Endothelial cell of coronary artery (primary cell): ENCODE measurements at places on chromosomes 11 and 22. TPM values are rescaled to one million over a fixed set of nuclear protein-coding genes. Genes with fewer than 3 reads are reported as not detected.

The KIF18A gene
- 8.9 and 15.4 TPM in 2 replicates for total RNA-seq

The KRTAP5-9 gene
- total RNA-seq: not detected in 2 replicates

The THAP7 gene
- 14.3 and 15.6 TPM in 2 replicates for total RNA-seq

The MS4A7 gene
- not detected in 2 replicates for total RNA-seq

The OR8A1 gene
- total RNA-seq: not detected in 2 replicates

The ARHGEF17 gene
- 21.4 and 34.0 TPM in 2 replicates for total RNA-seq

The LYVE1 gene
- 0.19 and 0.54 TPM in 2 replicates for total RNA-seq

The L3MBTL2 gene
- 22.6 and 27.8 TPM in 2 replicates for total RNA-seq

The MPPED1 gene
- total RNA-seq: under 0.01 TPM in 1 of 2 replicates, not detected in the other

The ANO9 gene
- 0.09 TPM in 2 replicates for total RNA-seq

The NLRP14 gene
- total RNA-seq: 0.09 and 0.45 TPM in 2 replicates

The C11orf65 gene
- 0.09 and 0.38 TPM in 2 replicates for total RNA-seq

The RCOR2 gene
- 0.36 and 0.47 TPM in 2 replicates for total RNA-seq

The GPR83 gene
- 0.09 TPM in 1 of 2 replicates, not detected in the other for total RNA-seq

The OR52I2 gene
- not detected in 2 replicates for total RNA-seq

The TOM1 gene
- 18.6 and 20.6 TPM in 2 replicates for total RNA-seq

The SPON1 gene
- total RNA-seq: not detected in 2 replicates

The TESMIN gene
- total RNA-seq: 0.54 and 0.66 TPM in 2 replicates

The BTG4 gene
- not detected in 2 replicates for total RNA-seq

The IGLL1 gene
- total RNA-seq: not detected in 2 replicates

The DMC1 gene
- total RNA-seq: 0.94 and 1.6 TPM in 2 replicates

The MYOD1 gene
- total RNA-seq: not detected in 2 replicates

The MMP10 gene
- total RNA-seq: 3.2 and 11.1 TPM in 2 replicates

The VPREB1 gene
- total RNA-seq: not detected in 2 replicates

The OR8B2 gene
- not detected in 2 replicates for total RNA-seq

The TP53I11 gene
- 25.2 and 28.9 TPM in 2 replicates for total RNA-seq

The TMPRSS13 gene
- total RNA-seq: not detected in 2 replicates

The TBX1 gene
- total RNA-seq: 6.5 and 13.4 TPM in 2 replicates

The SMIM35 gene
- total RNA-seq: not detected in 2 replicates

The NOX4 gene
- total RNA-seq: 19.8 and 27.5 TPM in 2 replicates

The HOATZ gene
- not detected in 2 replicates for total RNA-seq

The ISX gene
- total RNA-seq: not detected in 2 replicates

The NRXN2 gene
- total RNA-seq: under 0.01 and 0.09 TPM in 2 replicates
